ENCODE measurements at places on chromosomes 4 and X.

GRCh38 chr4:52638717-52639116 lies 20.4 kb downstream of the USP46 start:
- DNase-seq = no peak

GRCh38 chrX:47817421-47817820 lies 19.3 kb upstream of the ZNF81 start:
- no peak for DNase-seq

DNA sequence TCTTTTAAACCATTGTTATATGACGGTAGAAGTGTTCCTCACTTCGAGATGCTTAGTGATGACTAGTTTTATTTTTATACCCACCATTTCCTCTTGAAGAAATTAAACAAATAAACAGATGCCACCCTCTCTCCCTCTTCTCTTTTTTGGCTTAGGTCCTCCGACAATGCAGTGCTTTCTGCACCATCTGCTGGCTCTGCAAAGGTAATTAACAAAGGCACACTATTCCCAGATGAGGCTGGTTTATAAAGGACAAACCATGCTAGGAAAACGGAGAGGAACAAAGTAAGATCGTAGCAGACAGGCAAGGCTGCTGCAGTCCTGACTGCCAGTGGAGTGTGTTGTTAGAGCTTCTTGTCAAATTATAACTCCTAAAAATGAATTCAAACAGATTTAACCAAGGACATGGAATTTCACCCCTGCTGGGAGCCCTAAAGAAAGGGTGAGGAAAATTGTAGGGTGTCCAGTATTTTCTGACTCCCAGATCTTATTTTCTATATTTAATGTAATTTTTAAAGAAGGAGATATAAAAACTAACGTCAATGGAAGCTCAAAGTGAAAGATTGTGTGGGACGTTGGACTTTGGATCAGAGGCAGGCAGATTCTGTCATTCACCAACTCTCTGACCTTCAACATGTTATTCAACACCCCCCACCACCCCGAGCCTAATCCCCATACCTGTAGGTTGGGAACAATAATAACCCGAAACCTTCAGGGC lies 142.1 kb downstream of the CPEB2 start:
- no peak for DNase-seq

DNA sequence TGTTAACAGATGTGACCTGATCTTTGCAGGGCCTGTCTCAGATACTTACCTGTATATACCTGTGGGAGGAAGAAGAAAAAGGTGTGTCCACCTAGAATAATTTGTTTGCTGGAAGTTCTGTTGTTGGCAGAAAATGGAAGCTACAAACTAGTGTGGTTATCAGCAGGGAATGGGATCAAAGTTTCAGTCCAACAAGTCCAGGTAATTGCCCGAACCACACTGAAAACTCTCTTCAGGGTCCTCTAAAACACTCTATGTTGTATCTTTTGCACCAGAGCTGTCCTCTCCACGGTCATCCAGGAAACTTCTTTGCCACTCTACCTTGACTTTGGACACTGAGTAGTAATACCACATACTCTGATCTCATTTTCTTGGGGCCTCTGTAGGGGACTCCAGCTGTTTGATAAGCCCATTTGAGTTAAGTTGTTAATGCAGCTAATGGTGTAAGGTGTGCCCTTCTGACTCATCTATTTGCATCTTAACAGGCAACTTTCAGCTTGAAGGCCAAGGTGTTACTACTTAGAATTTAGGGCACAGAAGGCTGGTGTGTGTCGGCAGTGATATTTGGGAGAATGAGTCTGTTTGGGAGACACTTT lies 38.7 kb upstream of the GATB start:
- DNase-seq = no peak

- DNase-seq = no peak
Measured at GRCh38 chr4:90545380-90545779, 418.2 kb downstream of the CCSER1 start.

GRCh38 chr4:158783785-158784184 lies 15.0 kb downstream of the FNIP2 start:
- no peak for DNase-seq

- no peak for DNase-seq
Measured at GRCh38 chr4:139759097-139759496, 93.5 kb downstream of the MGST2 start.
